ENCODE measurements at places on chromosomes 6 and 20. TPM values are rescaled to one million over a fixed set of nuclear protein-coding genes. Genes with fewer than 3 reads are reported as not detected.

The C20orf204 gene
- 2.2 TPM for total RNA-seq

DNA sequence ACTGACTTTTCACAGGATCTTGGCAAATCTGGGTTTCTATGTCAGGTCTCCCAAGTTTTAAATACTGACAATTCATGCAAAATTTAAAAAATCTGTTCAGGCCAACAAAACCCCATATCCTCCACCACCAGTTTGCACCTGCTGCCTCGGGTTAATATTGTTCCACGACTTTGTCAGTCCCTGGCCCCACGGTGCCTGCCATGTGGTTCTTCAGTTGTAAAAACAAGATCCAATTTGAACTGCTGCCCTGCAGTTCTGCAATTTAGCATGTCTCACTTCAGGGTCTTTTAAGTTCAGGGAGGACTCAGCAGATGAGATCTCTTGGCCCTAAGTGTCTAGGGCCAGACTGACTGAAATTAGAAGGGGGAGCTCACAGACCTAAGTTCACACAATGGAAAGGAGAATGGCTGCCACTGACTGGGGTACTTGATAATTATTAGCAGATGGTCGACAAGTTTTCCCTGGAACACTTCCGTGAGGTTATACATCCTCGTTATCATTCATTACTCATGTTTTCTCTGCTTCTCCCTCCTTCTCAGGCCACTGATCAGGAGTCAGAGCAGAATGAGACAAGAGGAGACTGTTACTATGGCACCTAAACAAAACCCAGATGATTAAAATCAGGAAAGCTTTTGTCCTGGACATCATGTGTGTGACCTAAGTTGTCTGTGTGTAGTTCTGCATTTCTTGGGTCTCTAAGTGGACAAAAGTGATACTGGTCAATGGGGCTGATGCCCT lies 223.6 kb downstream of the KIF16B start:
- no peaks in the 10 kb centered on the region for H3K27me3 ChIP-seq
- no peaks in the 10 kb centered on the region for H3K4me1 ChIP-seq
- H3K4me3 ChIP-seq, result no peak overlapping the region
- H3K27ac ChIP-seq, result no peak overlapping the region
- H3K36me3 ChIP-seq, result peaks cover 12% of the 10 kb centered on the region

GRCh38 chr20:43900496-43900895 lies 14.2 kb upstream of the TOX2 start:
- no peak overlapping the region for H3K27ac ChIP-seq
- no peak for DNase-seq
- no peak overlapping the region for H3K4me3 ChIP-seq
- no peaks in the 10 kb centered on the region for H3K4me1 ChIP-seq
- H3K27me3 ChIP-seq, result peaks cover 5% of the 10 kb centered on the region
- H3K36me3 ChIP-seq, result no peaks in the 10 kb centered on the region

The AIF1 gene
- total RNA-seq, result 4.4 TPM

The CALHM5 gene
- 0.89 TPM for total RNA-seq

DNA sequence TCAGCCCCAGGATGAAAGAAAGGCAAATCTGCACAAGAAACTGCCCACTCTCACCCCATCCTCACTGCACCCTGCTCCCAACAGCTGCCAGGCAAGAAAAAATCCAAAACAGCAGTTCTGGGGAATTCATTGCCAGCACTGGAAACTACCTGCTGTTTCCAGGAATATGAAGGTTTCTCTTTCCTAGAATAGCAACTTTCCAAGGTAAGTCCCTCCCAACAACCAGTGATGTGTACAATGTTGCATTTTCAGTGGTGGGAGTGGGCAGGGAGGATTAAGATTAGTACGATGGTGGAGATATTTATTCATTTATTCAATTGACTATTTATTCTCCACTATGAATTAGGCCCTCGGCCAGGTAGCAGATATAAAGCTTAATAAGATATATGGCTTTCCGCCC lies 10.2 kb upstream of the HLA-DOB start:
- H3K4me3 ChIP-seq, result no peak overlapping the region
- peaks cover 30% of the 10 kb centered on the region for H3K36me3 ChIP-seq
- peaks cover 13% of the 10 kb centered on the region for H3K4me1 ChIP-seq
- no peaks in the 10 kb centered on the region for H3K27me3 ChIP-seq
- DNase-seq, result no peak

The PTPRA gene
- total RNA-seq, result 83.0 TPM

DNA sequence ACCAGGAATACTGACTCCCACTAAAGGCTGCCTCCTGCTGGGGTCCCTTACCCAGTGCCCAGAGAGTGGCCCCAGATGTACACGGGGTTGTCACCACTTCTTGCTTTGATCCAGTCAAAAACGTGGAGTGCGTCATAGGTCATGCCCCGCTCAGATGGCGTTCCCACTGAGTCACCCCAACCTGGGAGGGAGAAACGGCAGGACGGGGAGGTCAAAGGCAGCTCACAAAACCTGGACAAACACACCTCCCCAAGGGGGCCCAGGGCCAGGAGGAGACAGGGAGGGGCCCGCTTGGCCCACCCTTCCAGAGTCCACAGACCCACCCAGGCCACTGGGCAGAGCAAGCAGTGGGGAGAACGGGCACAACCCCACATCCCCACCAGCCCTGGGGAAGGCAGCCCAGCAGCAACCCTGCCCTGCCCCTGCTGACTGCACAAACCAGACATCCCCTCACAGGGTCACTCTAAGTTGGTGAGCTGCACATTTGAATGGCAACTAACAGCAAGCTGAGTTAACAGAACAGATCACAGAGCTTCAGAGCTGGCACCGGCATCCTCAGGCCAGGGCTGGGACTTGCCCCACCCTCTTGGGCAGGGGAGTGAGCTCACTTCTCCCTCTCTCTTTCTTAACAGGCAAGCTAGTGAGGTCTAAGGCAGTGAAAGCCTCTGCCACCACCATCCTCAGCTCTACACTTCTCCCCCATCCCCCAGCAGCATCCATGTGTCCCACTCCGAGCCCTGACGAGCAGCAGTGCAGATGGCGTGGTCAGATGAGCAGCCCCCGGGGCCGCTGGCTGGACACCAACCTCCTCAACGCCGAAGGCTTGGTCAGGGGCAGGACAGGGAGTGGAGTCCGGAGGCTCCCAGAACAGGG lies 61.7 kb downstream of the PYGB start:
- no peaks in the 10 kb centered on the region for H3K27me3 ChIP-seq
- peak; percentile 80 for DNase-seq
- peaks cover 28% of the 10 kb centered on the region for H3K4me1 ChIP-seq
- peak overlapping the region; percentile 86 for H3K27ac ChIP-seq

- no peak for DNase-seq
- no peaks in the 10 kb centered on the region for H3K27me3 ChIP-seq
- H3K4me3 ChIP-seq, result peak overlapping the region; percentile 89
- peaks cover 20% of the 10 kb centered on the region for H3K36me3 ChIP-seq
- no peak overlapping the region for H3K27ac ChIP-seq
Observed at GRCh38 chr20:3209946-3210317, 634 bp downstream of the ITPA start.

GRCh38 chr6:112557435-112557834 lies 210.3 kb downstream of the RFPL4B start:
- DNase-seq, result no peak
- no peaks in the 10 kb centered on the region for H3K27me3 ChIP-seq
- H3K36me3 ChIP-seq, result no peaks in the 10 kb centered on the region

DNA sequence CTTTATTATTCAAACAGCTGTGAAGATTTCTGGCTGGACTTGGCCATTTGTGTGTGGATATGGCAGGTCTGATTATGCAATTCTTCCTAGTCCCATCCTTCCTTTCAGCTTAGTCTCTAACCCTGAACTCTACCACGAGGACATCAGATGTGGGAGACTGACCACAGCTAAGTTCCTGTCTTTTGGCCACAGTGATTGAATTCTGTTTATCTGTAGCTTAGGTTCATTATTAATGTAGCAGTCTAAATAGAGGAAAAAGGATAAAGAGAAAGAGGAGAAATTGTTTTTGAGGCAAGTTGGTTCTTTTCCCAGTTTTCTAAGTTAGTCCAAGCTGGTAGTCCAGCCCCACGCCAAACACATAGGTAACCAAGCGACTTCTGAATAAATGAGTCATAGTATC lies 598.9 kb downstream of the RFPL4B start:
- H3K27ac ChIP-seq, result no peak overlapping the region
- no peaks in the 10 kb centered on the region for H3K4me1 ChIP-seq

DNA sequence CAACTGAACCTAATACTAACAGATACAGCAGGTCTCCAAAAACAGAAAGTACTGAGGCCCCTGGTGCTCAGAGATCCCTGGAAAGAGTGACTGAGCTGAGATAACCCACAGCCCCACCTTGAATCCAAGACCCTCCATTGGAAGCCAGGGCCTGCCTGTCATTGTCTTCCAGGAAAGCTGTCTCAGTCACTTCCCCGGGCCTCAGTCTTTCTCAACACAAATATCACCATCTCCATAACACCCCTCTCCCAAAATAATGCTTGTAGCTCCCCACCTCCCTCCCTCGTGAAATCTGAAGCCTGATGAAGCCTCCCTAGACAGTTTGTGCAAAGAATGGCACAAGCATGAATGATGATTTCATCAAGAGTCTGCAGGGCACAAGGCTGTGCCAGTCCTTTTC lies 138.2 kb upstream of the LRFN2 start:
- no peaks in the 10 kb centered on the region for H3K4me1 ChIP-seq
- H3K27ac ChIP-seq, result no peak overlapping the region
- H3K4me3 ChIP-seq, result no peak overlapping the region
- no peaks in the 10 kb centered on the region for H3K36me3 ChIP-seq

The FAM162B gene
- 1.4 TPM for total RNA-seq

DNA sequence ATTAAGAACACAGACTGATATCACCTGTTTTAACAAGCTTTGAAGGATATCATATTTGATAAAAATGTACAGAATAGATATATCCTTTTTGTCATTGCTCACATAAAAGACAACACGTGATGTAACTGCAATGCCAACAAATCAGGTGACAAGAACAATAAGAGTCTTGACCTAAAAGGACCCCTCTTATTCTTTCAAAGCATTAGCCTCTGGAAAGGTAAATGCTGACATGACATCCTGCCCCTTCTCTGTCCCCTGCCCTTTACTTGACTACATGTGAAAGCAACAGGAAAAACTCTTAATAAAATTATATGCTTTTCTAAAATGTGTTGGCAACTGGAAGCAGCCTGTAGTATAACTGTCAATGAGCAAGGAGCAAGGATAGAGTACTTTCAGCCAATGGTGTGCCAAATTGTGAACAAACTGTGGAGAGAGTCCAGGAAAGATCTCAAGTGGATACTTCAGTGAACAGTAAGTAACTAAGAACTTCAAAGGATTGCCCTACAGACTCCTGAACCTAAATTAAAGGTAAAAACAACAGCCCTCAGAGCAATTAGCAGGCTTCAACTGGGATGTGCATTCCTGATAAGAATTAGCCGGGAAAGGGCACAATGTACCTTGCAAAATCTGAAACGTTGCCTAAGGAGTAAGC lies 16.3 kb downstream of the PTPRK start:
- peaks cover 8% of the 10 kb centered on the region for H3K4me1 ChIP-seq
- H3K27ac ChIP-seq, result no peak overlapping the region
- no peaks in the 10 kb centered on the region for H3K36me3 ChIP-seq
- no peak for DNase-seq

DNA sequence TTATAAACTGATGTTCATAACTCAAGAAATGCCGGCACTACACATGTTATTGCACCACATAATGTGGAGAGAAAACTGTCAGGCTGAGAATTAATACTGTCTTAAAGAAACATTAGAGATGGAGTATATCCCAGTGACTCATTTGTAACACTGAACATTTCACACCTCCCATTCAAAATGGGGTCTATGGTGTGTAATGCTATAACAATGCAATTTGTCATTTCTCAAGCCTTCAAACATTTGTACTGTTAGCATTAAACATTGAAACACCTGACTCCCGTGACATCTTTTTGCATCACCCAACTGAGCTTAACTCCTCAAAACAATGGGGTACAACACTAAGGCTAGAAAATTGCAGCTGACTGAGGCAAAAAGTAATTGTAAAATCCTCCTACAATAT lies 151.7 kb downstream of the DST start:
- H3K27ac ChIP-seq, result no peak overlapping the region
- H3K4me3 ChIP-seq, result no peak overlapping the region
- H3K27me3 ChIP-seq, result no peaks in the 10 kb centered on the region
- no peak for DNase-seq
- H3K4me1 ChIP-seq, result peaks cover 10% of the 10 kb centered on the region

The BTN3A1 gene
- total RNA-seq, result 11.4 TPM

GRCh38 chr20:62355878-62356588 lies 11.1 kb downstream of the LAMA5 start:
- peak overlapping the region; percentile 14 for H3K4me3 ChIP-seq
- peaks cover 97% of the 10 kb centered on the region for H3K4me1 ChIP-seq
- DNase-seq, result no peak
- H3K27ac ChIP-seq, result peak overlapping the region; percentile 82
- no peaks in the 10 kb centered on the region for H3K27me3 ChIP-seq

DNA sequence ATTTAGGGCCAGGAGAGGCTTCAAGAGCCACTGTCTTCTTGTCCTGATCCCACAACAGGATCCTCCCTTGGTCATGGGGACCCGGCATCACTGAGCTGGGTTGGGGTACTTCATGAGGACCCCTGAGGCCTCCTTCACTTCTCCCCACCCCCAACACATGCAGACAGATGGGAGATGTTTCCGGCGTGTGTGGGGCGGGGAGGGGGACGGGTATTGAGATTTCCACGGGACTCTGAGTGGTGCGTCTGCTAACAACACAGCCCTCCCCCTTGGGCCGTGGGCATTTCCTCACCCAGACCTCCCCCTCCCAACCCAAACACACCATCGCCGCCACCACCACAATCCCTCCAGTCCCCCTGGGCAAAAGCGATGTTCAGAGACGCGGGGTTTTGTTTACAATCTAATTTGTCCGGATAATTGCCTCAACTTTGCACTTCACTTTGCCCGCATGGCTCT lies 906 bp upstream of the FOXP4 start:
- H3K27ac ChIP-seq, result no peak overlapping the region
- H3K4me3 ChIP-seq, result peak overlapping the region; percentile 74
- no peaks in the 10 kb centered on the region for H3K36me3 ChIP-seq
- DNase-seq, result no peak
- peaks cover 2% of the 10 kb centered on the region for H3K27me3 ChIP-seq

GRCh38 chr6:148507774-148508173 lies 165.1 kb downstream of the SASH1 start:
- peaks cover 43% of the 10 kb centered on the region for H3K4me1 ChIP-seq
- H3K27me3 ChIP-seq, result no peaks in the 10 kb centered on the region
- peak overlapping the region; percentile 94 for H3K27ac ChIP-seq
- peak overlapping the region; percentile 51 for H3K4me3 ChIP-seq

DNA sequence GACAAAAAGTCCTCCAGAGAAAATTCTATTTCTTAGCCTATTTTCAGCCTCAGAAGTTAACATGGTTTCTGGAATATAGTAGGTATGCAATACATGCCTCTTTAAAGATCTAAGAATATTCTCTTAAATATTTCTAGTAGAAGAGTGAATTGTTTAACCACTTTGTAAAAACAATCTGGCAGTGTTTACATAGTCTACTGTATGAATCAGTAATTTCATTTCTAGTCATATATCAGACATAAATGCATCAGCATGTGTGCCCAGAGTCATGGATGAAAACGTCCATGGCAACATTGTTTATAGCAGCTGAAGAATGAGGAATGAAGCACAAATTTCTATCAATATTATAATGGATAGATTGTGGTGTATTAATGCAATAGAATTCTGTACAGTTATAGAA lies 124.9 kb downstream of the NKAIN2 start:
- no peaks in the 10 kb centered on the region for H3K27me3 ChIP-seq
- H3K27ac ChIP-seq, result no peak overlapping the region
- H3K4me1 ChIP-seq, result no peaks in the 10 kb centered on the region
- no peak for DNase-seq
- H3K36me3 ChIP-seq, result no peaks in the 10 kb centered on the region

- H3K27me3 ChIP-seq, result no peaks in the 10 kb centered on the region
- H3K27ac ChIP-seq, result peak overlapping the region; percentile 94
- H3K4me3 ChIP-seq, result peak overlapping the region; percentile 70
- peaks cover 62% of the 10 kb centered on the region for H3K4me1 ChIP-seq
- no peak for DNase-seq
Observed at GRCh38 chr6:36596356-36596755, 2.2 kb downstream of the SRSF3 start.

The MYMX gene
- total RNA-seq, result not detected

GRCh38 chr6:108080010-108080780 lies 5.7 kb upstream of the OSTM1 start:
- peaks cover 1% of the 10 kb centered on the region for H3K4me1 ChIP-seq
- H3K27me3 ChIP-seq, result no peaks in the 10 kb centered on the region
- no peaks in the 10 kb centered on the region for H3K36me3 ChIP-seq
- DNase-seq, result no peak
